WERI-Rb-1 (cell line): ENCODE measurements at places on chromosomes 3 and 15.

- DNase-seq = no peak
Measured at GRCh38 chr15:72502220-72502809, 28.2 kb downstream of the ARIH1 start.

DNA sequence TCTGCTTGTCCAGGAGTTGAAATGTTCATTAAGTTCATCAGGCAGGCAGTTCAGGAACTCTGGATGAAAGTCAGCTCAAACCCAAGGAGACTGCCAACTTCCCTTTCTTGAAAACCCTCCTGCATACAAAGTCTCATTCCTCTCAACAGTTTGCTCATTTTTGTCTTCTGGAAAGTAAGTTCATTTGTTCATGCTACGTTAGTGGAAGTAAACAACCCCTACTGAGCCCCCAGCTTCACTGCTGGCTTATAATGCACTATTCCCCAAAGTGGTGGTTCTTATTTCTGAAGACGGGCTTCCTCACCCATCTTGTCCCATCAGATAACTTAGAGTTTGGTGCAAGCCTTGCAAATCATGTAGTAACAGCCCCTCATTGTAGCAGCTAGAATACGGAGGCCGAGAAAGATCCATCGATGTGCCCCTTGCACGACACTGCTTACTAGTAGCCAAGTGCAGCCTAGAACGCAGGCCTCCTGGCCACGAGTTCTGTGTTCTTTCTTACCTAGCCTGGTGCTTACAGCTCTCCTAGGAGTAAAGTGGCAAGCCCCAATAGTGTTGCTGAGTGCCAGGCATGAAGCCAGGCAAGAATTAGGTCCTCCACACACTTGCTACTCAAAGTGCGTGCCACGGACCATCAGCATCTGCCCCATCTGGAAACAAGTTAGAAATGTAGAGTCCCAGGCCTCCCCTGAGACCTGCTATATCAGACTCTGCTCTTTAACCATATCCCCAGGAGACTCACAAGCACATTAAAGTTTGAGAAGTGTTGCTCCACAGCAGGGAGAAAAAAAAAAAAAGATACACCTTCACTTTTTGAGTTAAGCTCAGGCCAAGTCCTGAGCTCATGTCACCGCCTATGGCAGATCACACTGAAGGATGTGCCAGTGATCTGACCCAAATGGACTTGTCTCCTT, 82.5 kb downstream of the RFTN1 start:
- DNase-seq = no peak

- no peak for DNase-seq
Measured at GRCh38 chr15:68815598-68815997, 5.1 kb downstream of the ANP32A start.

DNA sequence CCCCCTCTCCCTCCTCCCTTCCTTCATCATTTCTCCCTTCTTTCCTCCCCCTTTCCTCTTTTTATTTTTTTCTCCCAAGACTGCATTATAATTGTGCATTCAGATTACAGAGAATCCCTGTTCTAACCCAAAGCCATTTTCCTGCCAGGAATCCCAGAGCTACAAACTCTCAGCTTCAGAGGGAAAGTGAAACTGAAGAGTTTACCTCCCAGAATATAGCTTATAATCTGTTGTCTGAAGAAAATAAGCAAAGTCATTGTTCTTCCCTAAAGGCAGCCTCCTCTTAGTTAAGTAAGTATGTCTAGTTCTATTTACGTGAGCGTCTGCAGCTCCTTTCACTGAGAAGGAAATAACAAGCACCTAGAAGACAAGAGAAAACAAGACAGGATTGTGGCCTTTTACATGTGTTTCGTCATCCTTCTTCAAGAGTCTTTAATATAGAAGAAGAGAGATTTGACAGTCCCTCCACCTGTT, 97.2 kb downstream of the CHST2 start:
- no peak for DNase-seq

DNA sequence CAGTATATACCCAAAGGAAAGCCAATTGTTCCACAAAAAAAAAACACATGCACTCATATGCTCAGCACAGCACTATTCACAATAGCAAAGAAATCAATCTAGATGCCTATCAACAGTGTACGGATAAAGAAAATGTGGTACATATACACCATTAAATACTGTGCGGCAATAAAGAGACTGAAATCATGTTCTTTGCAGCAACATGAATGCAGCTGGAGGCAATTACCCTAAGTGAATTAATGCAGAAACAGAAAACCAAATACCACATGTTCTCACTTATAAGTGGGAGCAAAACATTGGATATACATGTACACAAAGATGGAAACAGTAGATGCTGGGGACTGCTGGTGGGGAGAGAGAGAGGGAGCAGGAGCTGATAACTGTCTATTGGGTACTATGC, 124.2 kb upstream of the AADACL2 start:
- no peak for DNase-seq

GRCh38 chr3:22012471-22012870, 261.5 kb upstream of the ZNF385D start:
- peak; percentile 37 for DNase-seq

DNA sequence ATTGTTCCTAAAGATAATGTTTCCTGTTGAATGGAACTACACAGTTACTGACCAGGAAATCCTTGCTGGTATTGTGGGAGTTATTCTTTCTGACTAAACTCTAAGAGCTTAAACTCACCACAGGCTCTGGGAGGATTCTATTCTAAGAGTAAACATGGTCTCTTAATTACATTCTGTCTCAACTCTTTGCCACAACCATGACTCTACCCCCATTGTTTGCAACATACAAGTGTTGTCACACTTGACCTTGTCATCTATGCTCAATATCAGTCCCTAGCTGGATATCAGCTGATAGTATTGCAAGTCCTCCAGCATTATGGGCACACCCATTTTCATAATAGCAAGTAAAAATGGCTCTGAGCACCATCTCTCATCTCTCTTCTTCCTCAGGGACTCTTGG, 29.6 kb upstream of the SECISBP2L start:
- no peak for DNase-seq

DNA sequence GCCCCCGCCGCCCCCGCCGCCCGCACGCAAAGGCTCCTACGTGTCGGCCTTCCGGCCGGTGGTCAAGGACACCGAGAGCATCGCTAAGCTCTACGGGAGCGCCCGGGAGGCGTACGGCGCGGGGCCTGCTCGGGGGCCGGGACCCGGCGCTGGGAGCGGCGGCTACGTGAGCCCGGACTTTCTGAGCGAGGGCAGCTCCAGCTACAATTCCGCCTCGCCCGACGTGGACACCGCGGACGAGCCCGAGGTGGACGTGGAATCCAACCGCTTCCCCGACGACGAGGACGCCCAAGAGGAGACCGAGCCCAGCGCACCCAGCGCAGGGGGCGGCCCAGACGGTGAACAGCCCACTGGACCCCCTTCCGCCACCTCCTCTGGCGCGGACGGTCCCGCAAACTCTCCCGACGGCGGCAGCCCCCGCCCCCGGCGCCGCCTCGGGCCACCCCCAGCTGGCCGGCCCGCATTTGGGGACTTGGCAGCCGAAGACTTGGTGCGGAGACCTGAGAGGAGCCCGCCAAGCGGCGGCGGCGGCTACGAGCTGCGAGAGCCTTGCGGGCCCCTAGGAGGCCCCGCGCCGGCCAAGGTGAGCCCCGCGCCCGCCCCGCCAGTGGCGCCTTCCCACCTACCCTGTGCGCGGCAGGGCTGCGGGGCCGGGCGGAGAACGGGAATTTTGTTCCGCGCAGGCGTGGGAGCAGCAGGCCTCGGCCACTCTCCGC, 2.4 kb downstream of the SKOR1 start:
- no peak for DNase-seq

GRCh38 chr15:40582726-40583246, 11.3 kb upstream of the KNL1 start:
- DNase-seq = no peak

GRCh38 chr15:79068790-79069189, 21.8 kb downstream of the RASGRF1 start:
- no peak for DNase-seq

GRCh38 chr3:122366379-122366749, 16.7 kb downstream of the MIX23 start:
- DNase-seq = no peak

DNA sequence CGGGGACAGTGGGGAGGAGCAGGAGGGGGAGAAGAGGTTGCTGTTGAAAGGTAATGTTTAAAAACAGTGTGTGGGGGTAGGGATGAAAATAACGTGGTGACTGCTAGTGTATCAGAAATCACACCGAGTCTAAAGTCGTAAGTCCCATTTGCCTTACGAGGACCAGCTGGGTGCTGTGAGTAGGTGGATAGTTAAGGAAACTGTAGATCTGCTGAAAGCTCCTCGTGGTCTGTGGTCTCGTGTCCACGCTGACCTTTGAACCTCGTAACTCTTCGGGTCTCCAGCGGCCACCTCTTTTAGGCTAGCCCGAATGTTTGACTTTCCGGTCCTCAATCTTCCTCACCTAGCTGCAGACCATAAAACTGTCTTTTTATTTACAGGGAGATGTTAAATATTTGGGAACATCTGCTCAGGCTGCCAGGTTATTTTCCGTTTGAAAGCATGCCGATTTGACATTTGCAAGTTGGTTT, 29.3 kb upstream of the ST3GAL6 start:
- no peak for DNase-seq

GRCh38 chr15:96540283-96540682, 209.8 kb downstream of the NR2F2 start:
- DNase-seq = no peak

DNA sequence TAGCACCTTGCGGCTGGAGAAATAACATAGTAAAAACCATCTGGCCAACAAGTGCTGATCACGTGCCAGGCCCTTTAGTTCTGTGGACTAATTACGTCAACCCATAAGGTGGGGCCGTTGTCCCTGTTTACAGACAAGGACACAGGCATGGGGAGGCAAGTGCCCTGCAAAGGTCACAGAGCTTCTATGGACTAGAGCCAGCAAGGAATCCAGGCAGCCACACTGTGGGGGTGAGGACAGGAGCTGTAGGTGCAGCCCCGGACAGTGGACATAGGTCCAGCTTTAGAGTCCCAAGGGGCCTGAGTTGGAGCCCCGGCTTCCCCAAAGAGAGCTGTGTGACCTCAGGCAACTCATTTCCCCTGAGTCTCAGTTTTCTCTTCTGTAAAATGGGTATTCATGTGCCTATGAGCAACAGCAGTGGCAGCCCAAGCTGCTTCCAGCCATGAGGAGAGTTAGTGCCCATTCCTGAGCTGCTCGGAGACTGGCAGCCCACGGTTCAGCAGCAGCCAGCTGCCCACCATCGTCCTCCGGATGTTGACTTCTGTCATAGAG, 13.9 kb downstream of the CHST13 start:
- DNase-seq = peak; percentile 40

GRCh38 chr3:29156086-29156715, 124.7 kb upstream of the RBMS3 start:
- DNase-seq = peak; percentile 86
